Bronchial smooth muscle cell (primary cell): ENCODE measurements at places on chromosomes 16 and 17. TPM values are rescaled to one million over a fixed set of nuclear protein-coding genes. Genes with fewer than 3 reads are reported as not detected.

Gene CIBAR2
- total RNA-seq, result not detected in 2 replicates

Gene CSH1
- total RNA-seq, result not detected in 2 replicates

Gene HBQ1
- not detected in 2 replicates for total RNA-seq

Gene MILR1
- total RNA-seq, result 3.0 and 7.9 TPM in 2 replicates

Gene MAP3K14
- total RNA-seq, result 4.1 and 4.6 TPM in 2 replicates

Gene ITGAX
- total RNA-seq, result under 0.01 TPM in 1 of 2 replicates, not detected in the other
